ENCODE measurements at places on chromosomes 11 and 22.

- DNase-seq, result no peak
These were observed 36.2 kb upstream of the RAPSN start for GRCh38 chr11:47485107-47485506.

DNA sequence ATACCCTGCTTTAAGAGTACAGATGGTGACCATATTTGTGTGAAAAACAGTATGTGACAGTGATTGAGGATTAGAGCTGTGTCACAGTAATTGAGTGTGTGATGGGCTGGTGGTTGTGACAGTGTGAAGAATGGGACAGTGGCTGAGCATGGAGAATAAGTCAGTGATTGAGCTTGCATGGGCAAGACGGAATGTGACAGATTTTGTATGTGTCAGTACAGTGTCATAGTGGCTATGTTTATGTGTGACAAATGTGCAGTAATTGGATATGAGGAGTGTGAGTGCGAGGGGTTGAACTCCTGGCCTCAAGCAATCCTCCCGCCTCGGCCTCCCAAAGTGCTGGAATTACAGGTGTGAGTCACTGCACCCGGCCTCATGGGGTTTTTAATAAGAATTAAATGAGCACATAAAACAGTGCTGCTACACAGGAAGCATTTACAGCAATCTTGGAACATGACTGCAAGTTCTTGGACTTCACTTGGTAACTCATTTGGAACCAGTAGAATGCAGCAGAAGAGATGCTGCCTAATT lies 583 bp upstream of the RRAS2 start:
- DNase-seq, result no peak

DNA sequence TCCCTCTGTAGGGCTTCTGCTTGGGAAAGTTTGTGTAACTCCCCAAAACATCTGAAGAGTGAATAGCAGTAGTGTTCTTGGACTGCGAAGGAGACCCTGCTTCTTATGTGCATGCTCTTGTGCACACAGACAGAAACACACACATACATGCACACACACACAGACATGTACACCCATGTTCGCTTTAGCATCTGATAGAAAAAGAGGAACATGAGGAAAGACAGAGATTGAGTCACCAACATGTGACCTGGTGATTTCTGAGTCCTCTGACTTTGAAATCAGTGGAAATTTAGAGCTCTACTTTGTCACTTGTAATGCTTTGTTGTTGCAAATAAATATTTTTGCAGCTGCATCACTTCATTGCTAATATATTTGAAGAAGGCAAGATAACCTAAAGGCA lies 23.8 kb downstream of the CD44 start:
- no peak for DNase-seq

DNA sequence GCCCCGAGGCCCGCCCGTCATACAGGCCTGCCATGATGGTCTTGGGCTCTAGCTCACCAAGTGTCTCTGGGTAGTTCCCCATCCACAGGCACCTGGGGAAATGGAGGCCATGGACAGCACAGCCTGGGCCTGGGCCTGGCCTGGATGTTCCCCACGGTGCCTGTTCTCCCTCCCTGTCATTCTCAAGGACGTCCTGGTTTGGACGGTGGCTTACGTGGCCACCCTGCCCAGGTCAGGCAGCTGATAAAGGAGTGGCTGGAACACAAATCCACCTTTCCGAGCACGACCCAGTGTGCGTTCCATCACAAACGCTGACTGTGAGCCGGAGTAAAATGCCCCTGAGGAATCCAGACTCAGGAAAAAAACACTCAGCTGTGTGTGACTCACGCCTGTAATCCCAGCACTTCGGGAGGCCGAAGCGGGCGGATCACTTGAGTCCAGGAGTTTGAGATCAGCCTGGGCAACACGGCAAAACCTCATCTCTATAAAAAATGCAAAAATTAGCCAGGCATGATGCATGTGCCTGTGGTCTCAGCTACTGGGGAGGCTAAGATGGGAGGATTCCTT lies 41.2 kb upstream of the TESMIN start:
- DNase-seq, result no peak

DNA sequence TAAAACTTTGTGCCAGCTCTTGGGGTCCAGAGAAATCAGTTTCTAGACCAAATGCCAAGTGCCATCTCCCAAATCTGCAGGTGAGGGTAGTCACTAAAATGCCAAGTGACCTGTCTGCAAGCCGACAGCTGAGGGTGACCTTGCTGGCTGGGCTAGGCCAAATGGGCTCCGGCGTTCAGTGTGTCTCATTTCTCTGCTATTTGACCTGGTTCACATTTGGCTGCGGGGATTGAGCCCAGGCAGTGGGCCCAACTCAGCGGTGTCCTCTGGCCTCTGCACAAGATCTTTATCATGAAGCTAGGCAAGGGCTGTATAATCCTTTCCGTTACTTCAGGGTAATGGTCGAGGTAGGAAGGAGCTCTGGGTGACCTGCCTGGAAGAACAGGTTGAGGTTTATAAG lies 87.5 kb downstream of the SNX19 start:
- no peak for DNase-seq

DNA sequence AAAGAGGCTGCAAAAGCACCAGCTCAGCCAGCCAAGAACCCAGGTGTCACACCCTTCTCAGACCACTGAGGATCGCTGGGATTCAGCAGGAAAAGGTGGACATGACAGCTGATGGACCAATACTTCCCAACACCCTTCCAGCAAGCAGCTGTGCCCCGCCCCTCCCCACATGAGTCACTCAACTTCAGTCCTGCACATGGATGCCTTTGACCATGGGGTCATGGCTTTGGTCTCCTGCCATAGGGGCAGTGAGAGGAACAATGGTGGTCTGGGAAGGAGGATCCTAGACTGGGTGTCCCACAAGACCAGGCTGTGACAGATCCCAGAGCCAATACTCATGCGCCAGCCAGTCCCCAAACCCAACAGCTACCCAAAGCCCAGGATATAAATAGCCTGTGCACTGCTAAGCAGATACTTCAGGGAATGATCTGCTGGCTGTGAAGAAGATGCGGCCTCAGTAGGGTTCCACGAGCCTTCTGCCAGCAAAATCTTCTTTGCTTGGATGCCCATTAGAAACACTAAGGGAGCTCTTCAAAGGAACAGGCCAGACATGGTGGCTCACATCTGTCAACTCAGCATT lies 5.5 kb upstream of the RGL4 start:
- DNase-seq, result no peak

DNA sequence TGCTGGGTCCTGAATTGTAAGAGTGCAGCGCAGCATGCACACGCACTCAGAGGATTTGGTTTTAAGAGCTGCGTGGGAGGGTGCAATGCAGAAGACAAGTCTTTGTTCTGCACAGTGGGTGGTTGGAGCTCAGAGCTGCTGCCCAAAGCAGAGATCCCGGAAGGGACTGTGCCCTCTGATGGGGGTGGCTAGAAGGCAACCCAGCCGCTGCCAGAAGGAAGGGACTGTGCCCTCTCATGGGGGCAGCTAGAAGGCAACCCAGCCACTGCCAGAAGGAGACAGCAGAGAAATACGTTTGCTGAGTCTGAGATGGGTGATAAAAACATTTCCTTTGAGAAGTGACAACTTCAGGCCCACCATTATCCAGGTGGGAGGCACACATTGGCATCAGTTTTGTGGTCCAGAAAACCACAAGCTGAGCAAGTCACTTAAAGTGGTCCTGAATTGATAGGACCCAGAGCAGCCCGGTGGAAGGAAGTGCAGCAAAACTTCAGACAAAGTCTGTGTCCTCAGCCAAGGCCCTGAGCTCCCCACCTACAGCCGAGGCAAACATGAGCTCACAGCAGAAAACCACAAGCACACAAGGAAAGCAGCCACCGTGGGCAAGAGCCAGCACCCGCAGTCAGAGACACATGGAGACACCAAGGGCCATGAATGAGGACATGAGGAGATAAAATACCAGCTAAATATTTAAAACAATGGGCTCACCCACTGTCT lies 4.3 kb downstream of the KRTAP5-6 start:
- DNase-seq, result no peak

DNA sequence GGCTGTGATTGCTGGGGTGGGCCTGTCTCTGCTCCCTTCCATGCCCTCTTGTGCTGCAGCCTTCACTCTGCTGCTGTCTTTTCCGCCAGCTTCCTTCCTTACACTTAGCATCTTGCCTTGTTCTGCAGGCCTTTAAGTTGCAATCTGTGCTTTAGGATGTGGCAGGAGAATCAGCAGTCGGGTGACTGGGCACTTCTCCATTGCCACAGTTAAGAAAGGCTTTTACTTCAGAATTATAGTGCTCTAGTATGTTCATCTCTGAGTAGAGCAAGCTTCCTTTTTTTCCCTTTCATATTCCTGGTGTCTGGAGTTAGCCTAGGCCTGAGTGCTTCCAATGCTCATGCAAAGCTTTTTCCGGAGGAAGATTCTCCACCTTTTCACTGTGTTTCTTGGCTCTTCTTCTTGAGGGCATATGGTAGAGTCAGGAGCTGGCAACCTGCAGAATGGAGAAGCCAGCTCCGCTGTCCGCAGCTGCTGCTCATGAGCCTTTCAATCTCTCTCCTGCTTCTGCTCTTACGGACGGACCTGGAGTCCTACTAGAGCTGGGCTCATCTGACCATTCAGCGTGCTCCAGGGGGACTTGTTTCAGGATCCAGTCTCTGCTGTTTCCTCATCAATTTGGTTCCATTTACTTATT lies 20.2 kb downstream of the PPP6R2 start:
- no peak for DNase-seq

GRCh38 chr11:44780940-44781631 lies 54.3 kb downstream of the TSPAN18 start:
- DNase-seq, result no peak
